ENCODE measurements at places on chromosomes 1 and 21.

DNA sequence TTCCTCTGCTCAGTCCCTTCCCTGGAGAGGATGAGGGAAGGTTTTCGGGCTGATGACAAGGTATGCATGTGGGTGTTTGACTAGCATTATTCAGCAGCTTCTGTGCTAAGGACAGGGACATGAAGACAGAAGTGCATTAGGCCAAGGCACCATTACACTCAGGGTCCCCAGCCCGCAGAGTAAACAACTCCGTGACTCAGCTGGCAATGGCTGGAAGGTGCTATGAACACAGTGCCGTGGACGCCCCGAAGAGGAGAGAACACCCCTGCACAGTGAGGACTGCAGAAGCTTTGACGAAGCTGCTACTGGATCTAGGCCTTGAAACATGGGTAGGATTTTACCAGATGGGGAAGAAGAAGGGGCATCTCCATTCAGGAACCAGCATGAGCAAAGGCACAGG, 13.7 kb upstream of the EPS8L3 start:
- DNase-seq = no peak

GRCh38 chr1:173206816-173207568, at the start of gene TNFSF4:
Gene TNFSF4 (minus strand): TSS chr1:173207331. CDS start chr1:173207176, 155 bp downstream.
- no peak for DNase-seq

DNA sequence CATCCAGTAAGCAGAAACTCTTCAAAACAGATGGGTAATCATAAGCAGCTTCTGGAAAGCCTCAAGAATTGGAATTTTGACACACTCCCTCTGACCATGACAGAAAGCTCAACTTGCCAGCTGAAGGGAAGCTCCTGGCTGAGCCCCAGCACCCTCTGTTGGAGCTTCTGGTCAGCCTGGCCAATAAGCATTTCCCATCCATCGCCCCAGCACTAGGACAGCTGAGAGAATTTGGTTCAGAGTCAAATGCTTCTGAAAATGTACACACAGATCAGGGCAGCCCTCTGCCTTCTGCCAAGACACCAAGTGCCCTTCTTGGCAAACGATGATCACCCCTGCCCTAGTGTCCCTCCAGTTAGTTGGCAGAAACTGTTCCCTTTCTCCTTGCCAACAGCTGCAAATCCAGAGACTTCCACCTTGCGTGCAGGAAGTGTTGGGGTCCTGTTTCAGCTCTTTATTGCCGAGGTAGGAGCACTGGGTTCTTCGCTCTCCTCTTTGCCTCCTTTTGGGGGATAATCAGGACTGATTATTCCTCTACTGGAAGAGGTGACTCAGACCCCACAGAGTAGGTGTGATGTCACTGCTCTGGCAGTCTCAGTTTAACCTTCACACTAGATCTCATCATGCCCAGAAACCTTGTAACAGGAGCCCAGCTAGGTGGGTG, 11.9 kb downstream of the PIGV start:
- DNase-seq = no peak

DNA sequence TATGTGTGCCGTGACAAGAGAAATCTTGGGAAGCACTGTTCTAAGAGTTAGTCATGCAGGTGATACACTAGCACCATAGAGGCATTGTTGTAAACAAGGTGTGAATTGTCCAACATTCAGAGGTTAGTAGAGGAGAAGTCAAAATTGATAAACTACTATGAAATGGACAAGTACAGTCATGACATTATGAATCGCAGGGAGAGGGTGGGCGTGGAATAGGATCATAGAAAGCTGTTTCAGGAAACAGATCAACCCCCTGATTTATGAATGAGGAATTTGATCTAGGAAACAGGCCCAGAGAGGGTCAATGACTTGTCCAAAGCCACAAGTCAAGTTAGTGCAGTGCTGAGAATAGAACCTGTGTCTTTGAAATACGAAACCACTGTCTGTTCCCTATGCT, 58.5 kb upstream of the LAX1 start:
- DNase-seq = no peak

DNA sequence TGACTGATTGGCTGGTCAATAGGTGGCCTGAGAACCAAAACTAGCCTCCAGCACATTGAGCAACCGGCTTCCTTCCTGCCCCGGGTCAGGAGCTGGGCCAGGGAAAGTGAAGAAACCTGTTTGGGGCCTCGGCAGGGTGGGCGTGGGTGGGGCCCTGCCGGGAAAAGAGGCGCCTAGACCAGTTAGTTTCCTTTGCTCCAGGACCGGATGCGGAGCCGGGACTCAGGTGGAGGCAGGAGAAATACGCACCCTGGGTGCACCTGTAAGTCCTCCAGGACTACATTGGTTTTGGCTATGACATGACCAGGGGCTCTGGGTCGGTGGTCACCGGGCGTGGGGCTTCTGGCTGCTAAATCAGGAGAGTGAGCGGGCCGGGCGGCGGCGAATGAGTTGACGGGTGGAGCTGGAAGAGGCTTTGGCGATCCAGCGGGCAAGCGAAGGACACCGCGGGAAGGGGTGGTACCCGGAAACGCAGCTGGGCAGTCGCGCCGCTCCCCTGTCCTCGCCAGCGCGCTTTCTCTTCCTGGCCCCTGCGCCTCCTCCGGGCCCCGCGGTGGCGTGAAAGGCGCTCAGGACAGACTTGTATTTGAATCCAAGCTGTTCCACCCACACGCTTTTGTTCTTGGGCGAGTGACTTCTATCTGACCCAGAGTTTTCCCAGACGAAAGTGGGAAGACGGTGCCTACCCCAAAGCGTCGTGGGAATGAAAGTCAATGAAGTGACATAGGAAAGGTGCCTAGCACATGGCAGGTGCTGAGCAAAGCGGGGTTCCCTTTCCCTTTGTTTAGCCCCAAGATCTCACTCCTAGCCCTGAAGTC, 30.6 kb upstream of the JUN start:
- DNase-seq = no peak

- no peak for DNase-seq
Measured at GRCh38 chr21:25660233-25660632, 21.2 kb downstream of the JAM2 start.

GRCh38 chr1:175095978-175096607, 28.5 kb downstream of the TNN start:
- no peak for DNase-seq

Measured in NCI-H460 (cell line).